ENCODE measurements at places on chromosomes 2 and 18.

DNA sequence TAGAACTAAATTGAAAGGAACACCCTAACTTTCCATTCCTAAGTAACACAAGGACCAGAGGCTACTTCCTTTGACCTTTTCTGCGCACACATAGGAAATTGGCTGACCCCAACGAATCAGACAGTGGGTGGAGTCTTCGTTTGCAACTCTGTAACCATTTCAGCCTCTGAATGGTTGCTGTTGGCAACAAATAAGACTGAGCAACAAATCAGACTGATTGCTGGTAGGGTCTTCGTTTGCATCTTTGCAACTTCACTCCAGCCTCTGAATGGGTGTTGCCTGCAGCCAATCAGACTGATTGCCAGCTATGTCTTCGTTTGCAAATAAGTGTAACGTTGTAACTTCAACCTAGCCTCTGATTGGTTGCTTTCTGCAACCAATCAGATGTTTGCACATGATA, 34.6 kb downstream of the USP40 start:
- no peak for DNase-seq

- no peak for DNase-seq
Measured at GRCh38 chr18:46668135-46668534, 11.1 kb upstream of the LOXHD1 start.

- DNase-seq = no peak
Measured at GRCh38 chr18:79963658-79964329, 649 bp upstream of the HSBP1L1 start.

DNA sequence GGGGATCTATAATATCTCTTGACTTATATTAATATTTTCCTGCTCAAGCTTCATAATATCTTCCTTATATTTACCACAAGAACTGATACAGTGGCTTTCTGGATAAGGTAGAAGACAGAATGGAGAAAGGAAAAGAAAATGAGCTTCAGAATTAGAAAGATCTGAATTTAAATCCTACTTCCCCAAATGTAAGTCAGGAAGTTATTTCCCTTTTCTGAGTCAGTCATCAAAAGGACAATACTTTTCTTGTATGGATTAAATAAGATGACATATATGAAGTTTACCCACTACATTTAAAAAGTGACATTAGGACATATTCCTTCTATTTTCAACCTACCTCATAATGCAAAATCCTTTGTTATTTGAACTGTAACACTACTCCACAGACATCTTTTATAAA, 19.0 kb downstream of the KRCC1 start:
- no peak for DNase-seq

- DNase-seq = no peak
Measured at GRCh38 chr2:43201497-43201896, 24.9 kb downstream of the ZFP36L2 start.

GRCh38 chr2:30280596-30281434, 49.5 kb downstream of the LBH start:
- no peak for DNase-seq

DNA sequence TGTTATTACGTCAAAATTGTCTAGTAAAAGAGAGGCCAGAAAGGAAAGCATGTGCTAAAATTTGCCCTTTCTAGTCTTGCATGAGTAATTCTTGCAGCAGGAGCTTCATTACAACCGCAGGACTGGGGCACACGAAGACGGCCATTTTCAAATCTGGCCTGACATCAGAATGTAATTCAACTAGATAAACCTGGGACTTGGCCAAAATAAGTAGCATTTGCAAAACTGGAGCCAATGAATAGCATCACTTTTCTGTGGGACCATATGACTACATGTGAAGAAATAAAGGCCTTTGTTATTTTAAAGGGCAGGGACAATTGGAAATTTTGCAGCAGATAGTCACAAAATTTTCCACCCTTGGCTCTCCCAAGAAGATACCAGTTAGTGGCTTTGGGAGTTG, 3.0 kb upstream of the FZD7 start:
- no peak for DNase-seq

DNA sequence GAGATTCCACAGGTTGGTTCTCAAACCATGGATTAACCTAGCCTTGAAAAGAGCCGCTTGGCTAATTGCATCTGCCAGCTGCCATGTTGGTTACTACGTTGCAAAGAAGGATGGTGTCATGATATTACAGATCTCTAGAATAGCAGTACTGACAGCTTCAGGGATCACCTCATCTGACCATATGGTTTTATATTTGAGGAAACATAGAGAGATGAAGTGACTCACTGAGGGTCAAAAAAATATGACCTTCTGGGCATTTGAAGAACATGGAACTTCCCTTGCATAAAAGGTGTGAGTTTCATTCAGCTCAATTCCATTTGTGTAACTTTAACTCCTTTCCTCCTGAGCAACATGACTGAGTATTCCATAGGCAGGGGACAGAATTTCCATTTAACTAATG, 242.3 kb downstream of the SETBP1 start:
- no peak for DNase-seq
